Activated CD8-positive, alpha-beta memory T cell treated with anti-CD3 and anti-CD28 coated beads for 48 hours (primary cell): ENCODE measurements at places on chromosomes 1 and 21.

DNA sequence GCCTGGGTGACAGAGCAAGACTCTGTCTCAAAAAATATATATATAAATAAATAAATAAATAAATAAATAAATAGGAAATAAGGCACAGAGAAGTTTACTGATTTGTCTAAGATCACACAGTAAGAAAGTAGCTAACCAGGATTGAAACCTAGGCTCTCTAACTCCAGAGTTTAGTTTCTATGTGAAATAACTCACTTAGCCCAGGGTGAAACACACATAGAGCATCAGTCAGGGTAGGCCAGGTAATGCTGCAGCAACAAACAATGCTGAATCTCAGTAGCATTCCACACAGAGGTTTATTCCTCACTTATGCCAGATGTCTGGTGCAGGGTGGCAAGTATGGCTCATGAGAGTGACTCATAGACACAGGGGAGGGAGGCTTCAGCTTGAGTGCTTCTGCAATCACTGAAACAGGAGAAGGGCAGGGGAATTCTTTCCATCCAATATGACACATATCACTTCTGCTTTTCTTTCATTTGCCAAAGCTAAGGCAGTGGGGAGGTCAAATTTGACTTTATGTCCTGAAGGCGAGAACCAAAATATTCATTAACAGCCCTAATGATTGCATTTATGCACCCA, 37.1 kb upstream of the KANK4 start:
- DNase-seq = no peak

GRCh38 chr1:1098681-1099421, 17.0 kb downstream of the C1orf159 start:
- no peak for DNase-seq

GRCh38 chr1:12056331-12056841, 6.7 kb upstream of the TNFRSF8 start:
- no peak for DNase-seq

GRCh38 chr1:163083690-163084089, 14.5 kb downstream of the RGS4 start:
- DNase-seq = no peak

- DNase-seq = no peak
Measured at GRCh38 chr21:16968436-16968835, 544.4 kb upstream of the CXADR start.

DNA sequence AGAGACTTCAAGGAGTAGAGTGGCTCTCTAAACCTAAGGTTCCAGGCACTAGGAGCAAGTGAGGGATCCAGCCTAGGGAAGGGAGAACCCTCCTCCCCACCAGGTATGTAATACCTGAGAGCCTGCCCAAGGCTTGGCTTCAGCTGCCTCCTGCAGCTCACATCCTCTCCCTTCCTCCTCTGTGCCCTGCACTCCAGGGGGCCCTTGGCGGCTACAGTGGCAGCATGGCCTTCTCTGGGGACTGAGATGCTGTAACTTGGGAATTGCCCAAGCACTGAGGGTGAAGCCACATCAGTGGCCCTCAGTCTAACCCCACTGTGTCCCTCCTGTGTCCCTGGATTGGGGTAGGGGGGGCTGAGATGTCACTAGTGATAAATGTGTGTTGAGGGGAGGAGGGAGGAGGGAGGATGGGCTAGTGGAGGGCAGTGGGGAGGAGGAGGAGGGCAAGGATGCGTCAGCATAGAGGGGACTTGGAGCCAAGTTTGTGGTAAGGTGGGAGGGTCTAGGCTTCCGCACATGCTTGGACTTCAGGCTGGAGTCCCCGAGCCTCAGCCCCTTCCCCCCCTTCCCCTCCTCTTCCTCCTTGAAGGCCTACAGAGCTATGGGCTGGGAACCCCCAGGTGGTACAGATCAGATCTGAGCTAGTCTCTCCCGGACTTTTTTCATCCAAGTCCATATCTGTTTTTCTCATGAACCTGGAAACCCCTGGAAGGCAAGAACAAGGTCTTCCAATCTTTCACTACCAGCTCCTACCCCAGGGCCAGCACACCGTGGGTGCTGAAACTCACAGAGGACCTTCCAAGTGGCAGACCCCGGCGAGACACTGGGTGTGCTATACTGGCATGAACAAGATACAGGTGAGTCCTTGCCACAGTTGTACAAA, 17.5 kb downstream of the COL9A2 start:
- DNase-seq = no peak

GRCh38 chr1:192201303-192201702, 43.0 kb downstream of the RGS18 start:
- DNase-seq = no peak
